ENCODE measurements at places on chromosomes 12 and 14.

- peak; percentile 4 for DNase-seq
These were observed 1.9 kb downstream of the ATXN2 start for GRCh38 chr12:111596985-111597830.

DNA sequence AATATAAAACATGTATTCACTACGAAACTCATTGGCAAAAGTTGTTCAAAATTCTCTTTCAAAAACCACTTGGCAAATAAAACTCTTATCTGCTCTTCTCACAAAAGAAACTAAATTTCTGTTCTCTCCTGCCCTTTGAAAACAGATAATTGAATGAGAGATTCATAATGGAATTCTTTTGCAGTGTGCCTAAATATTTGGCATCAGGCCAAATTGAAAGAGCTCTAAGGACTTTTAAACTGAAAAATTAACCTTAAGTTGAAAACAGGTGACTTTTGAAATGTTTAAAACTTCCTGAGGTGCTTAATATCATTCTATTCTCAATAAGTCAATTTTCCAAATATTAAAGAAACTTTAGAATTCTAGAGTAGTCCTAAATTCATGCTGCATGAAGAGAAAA is 136.4 kb downstream of the FSCB start:
- DNase-seq: no peak

DNA sequence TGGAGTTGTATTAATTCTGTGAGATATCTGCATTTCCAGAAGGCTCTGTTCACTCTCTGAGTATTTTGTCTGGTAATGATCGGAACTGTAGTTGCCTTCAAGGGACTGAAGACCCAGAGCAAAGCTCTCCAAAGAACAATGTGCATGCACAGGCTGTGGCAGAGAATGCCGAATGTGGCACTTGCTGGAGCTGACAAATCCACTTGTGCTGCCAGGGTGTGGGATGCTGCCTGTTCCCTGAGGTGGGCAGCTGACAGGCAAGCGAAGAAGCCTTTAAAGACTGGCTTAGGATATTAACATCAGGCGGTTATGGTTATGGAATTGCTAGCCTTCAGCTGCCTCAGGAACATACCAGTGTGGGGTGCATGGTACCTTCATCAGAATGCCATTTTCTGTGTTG is 419.9 kb upstream of the ATP2B1 start:
- no peak for DNase-seq

DNA sequence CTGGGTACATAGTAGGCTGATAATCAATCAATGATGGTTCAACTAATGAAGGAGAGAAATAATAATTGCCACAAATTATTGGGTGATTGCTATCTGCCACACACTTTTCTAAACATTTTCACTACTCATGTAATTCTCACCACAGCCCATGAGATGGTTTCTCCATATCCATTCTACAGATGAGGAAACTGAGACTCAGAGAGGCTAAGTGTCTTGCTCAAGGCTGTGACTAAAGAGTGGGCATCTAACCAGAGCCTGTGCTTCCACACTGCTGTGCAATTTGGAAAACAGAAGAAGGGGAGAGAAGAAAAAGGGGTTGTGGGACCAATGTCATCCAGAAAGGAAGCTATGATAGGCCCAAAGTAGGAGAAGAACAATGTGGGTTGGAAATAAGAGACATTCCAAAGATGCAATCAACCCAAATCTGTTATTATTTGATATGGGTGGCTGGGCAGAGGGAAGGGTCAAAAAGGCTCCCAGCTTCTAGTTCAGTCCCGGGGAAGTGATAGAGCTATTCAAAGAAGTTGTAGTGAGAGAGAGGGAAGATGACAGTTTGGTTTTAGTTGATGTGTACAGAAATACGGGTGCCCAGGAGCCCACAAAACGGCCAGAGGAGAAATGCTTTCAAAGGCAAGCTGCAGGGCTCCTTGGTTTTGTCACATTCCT is 483 bp upstream of the NR1H4 start:
- DNase-seq: no peak

- DNase-seq: peak; percentile 47
These were observed 70.5 kb downstream of the BCL11B start for GRCh38 chr14:99201351-99202073.

- no peak for DNase-seq
These were observed 36.3 kb upstream of the PPM1A start for GRCh38 chr14:60212503-60213371.

- no peak for DNase-seq
These were observed 82.7 kb upstream of the SCN8A start for GRCh38 chr12:51508285-51508684.

GRCh38 chr12:32181498-32182175 is 75.0 kb downstream of the BICD1 start:
- DNase-seq: no peak

GRCh38 chr14:83874662-83875061 is 1655.3 kb upstream of the FLRT2 start:
- no peak for DNase-seq

DNA sequence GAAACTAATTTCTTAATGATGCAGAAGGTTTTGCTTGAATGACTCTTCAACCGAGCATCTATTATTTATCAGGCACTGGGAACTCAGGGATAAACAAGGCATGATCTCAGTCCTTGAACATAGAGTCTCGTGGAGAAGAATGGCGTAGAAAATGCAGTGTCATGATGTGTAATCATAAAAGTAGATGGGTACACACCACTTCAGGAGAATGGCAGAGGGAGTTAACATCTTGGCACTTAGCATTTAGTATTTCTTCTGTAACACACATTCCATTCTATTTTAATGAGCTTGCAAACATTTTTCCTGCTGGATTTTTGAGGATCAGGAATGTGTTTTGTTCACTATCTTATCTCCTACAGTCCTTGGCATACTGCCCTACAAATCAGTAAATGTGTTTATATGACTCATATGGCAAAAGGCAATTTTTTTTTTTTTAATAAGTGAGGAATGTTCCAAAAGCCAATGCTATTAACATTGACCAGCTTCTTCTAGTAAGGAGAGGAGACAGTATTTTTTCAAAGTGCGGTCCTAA is 3.8 kb downstream of the TXNRD1 start:
- no peak for DNase-seq

DNA sequence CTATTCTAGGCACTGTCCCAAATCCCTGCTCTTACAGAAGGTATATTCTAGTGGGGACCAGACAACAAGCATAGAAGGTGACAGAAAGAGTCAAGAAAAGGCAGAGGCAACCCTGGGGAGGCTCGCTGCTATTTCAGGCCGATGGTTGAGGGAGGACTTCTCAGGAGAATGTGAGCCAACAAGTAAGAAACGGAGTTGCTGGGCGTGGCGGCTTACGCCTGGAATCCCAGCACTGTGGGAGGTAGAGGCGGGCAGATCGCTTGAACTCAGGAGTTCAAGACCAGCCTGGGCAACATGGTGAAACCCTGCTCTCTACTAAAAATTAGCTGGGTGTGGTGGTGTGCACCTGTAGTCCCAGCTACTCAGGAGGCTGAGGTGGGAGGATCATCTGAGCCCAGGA is 4.7 kb upstream of the GOLGA3 start:
- no peak for DNase-seq

GRCh38 chr12:92464911-92465310 is 237.9 kb upstream of the PLEKHG7 start:
- no peak for DNase-seq

- no peak for DNase-seq
These were observed 36.4 kb downstream of the PPM1H start for GRCh38 chr12:62898526-62898925.

- DNase-seq: no peak
These were observed 123.8 kb downstream of the MYRFL start for GRCh38 chr12:69948851-69949250.

GRCh38 chr14:91029456-91030217 is 30.8 kb downstream of the RPS6KA5 start:
- DNase-seq: no peak

DNA sequence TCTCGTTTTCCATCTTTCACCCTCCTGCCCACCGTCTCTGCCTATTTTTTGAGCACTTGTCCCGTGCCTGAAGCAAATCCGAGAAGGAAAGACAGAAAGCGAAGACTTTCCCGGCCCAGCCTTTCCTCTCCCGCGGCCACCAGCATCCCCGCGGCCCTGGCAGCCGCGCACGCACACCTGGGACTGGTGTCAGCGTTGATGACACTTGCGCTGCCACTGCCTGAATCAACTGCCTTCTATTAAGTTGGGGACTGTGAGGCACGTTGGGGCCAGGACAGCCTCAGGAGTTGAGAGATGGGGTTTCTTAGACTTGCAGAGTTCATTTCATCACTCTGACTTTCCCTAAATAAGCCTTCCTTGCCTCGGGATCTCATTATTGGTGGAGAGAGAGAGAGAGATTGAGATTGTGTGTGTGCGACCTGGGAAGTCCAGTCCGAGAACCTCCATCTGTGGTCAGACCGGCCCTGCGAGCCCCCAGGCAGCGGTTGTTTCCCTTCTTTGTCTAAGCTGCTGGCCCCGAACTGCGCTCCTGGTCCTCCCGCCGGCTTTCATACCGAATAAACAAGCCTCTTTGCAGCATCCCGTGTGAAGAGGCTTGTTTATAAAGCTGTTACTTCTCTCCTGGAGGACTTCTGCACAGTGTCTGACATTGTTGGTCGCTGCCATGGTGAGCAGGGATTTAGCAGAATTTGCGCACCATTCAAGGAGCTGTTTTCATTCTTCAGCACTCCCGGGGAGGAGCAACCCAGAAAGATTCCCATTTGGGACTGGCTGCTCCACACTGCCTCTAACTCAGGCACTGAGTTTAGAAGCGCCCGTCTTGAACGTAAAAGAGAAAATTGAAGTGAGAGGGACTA is 1.5 kb downstream of the PDZRN4 start:
- no peak for DNase-seq

DNA sequence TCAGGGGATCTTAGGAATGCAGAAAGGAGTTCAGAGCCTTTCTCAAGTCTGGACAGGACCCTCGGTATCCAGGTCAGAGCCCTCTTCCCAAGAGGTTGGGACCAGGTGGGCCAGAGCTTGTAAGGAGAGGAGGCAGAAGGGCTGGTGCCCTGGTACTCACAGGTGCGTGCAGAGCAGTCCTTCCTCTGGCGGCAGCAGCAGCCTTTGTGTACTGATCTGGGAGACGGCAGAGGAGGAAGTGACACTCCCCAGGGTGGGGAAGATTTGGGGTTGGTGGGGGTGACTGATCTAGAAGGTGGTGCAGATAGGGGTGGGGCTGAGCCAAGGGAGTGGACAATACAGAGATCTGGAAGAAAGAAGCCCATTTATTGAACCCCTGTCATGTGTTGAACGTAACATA is at the start of gene ITGB7:
TSS of gene ITGB7 (minus strand) at position 210 of the 400 bp plus-strand sequence. CDS start 6,808 bp downstream, outside the sequence.
- peak; percentile 44 for DNase-seq

GRCh38 chr12:75478116-75478794 is 2.3 kb upstream of the GLIPR1 start:
- peak; percentile 17 for DNase-seq

GRCh38 chr14:49545716-49546115 is 40.5 kb downstream of the RPS29 start:
- DNase-seq: no peak

DNA sequence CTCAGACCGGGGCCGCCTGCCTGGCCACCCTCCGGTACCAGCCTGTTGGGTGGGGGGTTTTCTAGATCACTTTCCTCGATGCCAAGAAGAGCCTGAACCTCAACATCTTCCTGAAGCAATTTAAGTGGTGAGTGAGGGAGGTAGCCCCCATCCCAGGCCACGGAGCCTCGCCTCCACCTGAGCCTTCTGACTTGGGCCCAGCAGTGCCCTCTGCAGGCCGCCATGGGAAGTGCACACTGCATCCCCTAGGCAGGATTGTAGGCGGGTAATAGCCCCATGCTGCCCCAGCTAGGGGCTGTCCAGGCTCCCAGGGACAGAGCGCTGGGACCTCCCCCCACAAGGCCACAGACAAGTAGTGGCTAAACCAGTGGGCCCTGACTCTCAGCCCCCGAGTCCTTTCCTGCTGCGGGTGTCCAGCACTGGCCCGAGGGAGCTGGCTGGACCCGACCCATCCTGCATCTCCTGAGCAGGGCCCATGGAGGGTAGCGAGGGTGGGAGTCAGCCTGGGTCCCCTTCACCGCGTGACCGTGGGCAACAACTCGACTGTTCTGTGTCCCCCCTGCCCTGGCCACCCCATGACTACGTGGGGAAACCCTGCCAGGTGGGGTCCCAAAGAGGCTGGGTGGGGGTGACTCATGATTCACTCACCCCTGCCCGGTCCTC is 15.3 kb upstream of the ADSS1 start:
- peak; percentile 62 for DNase-seq

DNA sequence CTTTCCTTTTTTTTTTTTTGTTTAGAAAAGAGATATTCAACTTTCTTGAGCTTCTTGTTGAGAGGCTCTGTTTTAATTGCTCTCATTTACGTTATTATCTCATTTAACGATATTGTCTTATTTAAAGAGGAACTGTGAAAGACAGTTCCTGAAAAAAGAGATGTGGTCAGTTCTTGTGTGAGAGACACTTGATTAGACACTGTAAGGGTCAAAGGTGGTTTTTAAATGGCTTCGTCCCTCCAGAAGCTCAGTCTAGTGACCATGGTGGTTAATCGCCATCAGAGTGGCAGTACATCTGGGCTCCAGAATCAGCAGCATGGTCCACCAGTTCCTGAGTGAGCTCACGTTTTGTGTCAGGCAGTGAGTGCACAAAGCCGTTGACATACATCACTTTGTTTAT is 57.9 kb upstream of the KCNA5 start:
- DNase-seq: no peak

- no peak for DNase-seq
These were observed 822 bp upstream of the SOX5 start for GRCh38 chr12:23950210-23950774.

- no peak for DNase-seq
These were observed 463.4 kb upstream of the TMEM132C start for GRCh38 chr12:127803545-127803944.

DNA sequence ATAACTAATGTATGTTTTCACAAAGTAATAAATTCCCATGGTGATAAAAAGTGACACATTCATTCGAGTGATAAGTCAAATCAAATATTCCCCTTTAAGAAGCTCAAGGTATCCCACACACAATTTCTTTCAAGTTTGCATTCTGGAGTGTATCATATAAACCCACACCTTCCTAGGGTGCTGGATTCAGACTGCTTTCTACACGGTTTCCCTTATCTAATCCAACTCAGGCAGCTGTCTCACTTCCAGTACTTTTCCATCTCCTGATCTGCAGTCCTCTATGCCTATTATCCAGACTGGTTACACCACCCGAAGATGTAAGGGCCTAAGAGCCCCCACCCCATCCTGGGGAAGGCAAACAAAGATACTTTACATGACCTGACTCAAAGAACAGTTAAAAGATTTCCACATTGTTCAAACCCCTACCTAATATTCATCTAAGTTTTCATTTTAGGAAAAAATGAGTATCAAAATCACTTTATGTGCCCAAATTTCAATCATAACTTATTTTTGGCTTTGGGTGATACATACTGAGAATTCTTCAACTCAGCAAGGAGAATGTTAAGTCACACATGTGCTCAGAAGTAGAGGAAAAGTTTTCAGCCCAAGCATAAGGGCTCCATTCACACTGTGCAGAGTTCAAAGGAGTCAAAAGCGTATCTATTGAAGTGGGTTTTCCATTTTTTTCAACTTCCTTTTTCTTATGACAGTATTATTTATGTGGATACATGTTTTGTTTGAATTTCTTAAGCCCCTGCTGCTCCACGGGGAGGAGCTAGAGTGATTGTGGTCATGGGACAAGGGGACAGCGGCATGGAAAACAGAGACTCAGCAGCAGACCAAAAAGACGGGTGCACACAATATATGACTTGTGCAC is 41.8 kb downstream of the CORO1C start:
- DNase-seq: no peak

All from stimulated activated CD4-positive, alpha-beta T cell treated with anti-CD3 and anti-CD28 coated beads, Interleukin-4, amount 100 ng/mL, for 4 hours (primary cell).